ENCODE measurements at places on chromosomes 16 and 17.

- no peak for DNase-seq
Observed at GRCh38 chr16:72021043-72021442, 12.5 kb downstream of the DHODH start.

GRCh38 chr17:20073055-20073979 lies 64.2 kb downstream of the SPECC1 start:
- DNase-seq: peak; percentile 13

- DNase-seq: no peak
Observed at GRCh38 chr17:75508931-75509361, 6.4 kb downstream of the CASKIN2 start.

DNA sequence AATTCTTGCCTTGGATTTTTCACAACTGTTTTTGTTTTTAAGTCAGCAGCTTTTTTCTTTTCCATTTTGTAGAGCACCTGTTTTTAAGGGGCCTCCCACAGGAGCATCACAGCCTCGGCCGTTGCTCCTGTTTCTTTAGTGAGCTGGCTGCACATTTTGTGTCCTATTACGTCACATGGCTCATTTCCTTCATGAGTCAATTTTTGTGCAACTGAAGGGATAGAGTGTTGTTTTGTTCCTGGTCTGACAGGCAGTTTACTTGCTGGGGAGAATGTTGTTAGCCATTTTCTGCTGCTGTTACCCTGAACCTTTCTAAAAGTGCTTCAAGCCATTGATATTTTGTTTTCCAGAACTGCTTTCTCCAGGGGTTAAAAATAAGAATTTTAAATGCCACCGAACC lies 45.0 kb upstream of the CRISPLD2 start:
- DNase-seq: no peak

- DNase-seq: no peak
Observed at GRCh38 chr16:30401768-30402425, 5.5 kb upstream of the ZNF771 start.

GRCh38 chr17:54177606-54178308 lies 355.0 kb downstream of the KIF2B start:
- DNase-seq: no peak

DNA sequence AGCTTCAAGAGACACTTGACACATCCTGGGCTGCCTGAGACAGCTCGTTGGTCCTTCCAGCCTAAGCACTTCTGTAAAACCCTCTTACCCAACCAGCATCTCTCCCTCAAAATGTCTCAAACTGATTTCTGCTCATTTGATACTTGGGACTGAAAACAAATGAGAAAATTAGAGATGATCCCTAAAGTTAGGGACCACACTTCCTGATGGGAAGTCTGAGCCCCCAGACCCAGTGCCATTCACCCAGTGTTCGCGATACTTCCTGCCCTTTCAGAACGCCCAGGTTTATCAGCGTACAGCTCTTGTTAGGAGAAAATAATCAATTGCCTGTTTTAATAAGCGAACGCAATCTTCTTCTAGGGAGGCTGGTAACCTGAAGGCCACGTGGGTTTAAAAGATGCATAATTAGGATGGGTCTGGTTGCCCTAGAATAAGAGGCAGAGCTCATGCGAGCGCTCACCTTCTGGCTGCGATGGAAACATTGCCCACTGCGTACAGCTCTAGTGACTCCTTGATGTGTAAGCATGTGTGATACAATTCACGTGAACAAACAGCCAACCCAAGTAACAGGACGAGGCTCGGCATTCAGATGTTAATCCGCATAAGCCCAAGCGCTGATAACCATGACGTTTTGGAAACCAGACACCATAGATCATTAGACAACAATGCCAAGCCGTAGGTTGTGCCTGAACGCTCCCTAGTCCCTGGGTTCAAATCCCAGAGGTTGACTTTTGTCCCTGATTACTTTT lies 213.1 kb downstream of the FOXL1 start:
- DNase-seq: no peak

DNA sequence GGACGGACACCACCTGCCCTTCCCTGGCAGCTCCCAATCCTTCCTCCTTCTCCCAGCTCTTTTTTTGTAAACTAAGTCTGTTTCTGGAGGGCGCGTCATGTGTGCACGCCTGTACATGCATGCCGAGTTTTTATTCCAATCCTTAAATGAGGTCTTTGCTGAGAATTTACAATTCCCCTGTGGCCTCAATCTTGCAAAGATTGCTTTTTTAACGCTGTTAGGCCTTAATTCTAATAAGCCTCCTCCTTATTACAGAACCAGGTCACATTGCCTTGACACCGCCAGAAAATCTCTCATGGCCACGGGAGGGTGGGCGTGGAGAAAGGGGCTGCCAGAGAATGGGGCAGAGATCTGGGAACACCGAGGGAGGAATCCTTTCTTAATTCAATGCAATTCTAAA lies 17.6 kb downstream of the RBFOX3 start:
- DNase-seq: no peak

GRCh38 chr17:76307299-76307965 lies 644 bp downstream of the QRICH2 start:
- DNase-seq: no peak

DNA sequence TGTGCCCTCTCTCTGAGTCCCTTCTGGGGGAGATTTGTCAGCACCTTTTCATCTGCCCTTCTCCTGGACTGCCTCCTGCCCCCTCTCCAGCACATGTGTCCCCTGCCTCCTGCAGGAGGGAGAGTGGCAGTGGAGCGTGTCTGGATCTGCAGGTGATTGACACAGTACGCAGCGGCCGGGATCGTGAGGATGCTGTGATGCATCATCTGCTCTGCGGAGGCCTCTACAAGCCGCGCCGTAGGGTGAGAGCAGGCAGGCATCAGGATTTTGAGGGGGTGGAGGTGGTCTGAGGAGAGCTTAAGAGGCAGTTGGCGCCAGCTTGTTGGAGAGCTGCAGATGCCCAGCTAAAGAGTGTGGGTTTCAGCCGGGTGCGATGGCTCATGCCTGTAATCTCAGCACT lies 10.9 kb downstream of the SLC9A5 start:
- no peak for DNase-seq

DNA sequence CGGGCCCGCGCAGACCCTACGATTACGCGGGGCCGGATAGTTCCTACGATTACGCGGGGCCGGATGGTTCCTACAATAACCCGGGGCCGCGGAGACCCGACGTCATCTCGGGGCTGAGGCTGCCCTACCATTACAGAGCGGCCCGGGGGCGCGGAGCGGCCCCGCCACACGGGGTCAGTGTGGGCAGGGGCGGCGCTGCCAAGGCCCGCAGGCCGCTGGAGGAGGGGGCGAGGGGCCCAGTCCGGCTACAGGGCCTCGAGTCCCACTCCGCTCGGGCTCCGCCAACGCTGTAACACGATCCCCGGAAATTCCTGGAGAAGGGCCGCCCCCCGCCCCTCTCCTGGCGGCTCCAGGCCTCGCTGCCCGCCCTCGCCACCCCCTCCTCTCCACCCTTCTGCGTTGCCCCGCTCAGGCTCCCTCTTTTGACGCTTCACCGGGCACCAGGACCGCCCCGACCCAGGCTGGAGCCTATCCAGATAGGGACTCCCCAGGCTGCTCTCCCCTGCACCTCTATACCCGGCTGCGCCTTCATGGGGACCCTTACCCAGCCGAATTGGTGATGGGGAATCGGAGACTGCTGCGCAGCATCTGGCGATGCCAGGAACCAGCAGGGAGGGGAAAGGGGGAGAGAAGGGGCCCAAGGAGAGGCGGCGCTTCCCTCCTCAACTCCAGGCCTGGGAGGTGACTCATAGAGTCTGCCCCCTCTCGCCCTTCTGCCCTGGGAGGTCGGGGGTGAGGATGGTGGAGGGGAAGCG lies at the start of gene RAB34:
Gene RAB34, minus strand, starts transcription at position 291 of the 755 bp plus-strand sequence. CDS start 602 bp downstream, outside the sequence.
- peak; percentile 40 for DNase-seq

- no peak for DNase-seq
Observed at GRCh38 chr16:8996891-8997290, 33.2 kb upstream of the USP7 start.

GRCh38 chr17:75367312-75367711 lies 38.2 kb downstream of the GRB2 start:
- no peak for DNase-seq

DNA sequence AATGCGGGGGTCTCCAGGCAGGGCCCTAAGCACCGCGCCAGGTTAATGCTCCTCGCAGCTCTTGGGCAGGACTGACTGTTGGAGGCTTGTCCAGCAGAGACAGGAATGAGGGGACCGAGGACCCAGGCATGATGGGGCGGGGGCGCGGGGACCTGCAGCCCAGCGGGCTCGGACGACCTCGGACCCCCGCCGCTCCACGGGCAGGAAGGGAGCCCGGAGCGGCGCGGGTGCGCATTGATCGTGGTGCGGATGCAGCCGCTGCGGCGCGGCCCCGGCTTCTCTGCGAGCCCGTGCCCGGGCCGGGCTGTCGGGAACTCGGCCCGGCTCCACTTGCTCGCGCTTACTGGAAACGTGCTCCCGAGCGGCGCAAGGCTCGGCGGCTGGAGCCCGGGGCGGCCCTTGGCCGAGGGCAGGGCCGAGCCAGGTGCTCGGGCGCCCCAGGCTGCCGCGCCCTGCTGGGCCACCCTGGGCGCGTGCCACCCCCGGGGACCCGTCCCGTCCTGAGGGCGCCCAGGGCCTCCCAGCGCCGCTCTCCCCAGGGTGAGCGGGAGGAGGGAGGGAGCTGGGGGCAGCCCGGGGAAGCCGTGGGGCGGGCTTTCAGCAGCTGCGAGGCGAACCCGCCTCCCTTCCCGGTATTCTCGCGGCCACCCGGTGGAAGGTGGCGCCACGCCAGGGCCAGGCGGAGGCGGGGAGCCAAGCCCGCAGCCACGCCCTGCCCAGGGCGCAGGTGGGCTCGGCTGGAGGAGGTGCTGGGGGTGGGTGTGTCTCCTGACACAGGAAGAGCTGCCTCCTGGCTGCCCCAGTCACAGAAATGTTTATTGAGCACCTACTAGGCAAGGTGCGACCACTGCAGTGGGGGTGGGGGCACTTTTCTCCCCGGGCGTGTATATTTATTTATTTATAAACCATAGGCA lies 45.9 kb downstream of the SOCS3 start:
- peak; percentile 78 for DNase-seq

DNA sequence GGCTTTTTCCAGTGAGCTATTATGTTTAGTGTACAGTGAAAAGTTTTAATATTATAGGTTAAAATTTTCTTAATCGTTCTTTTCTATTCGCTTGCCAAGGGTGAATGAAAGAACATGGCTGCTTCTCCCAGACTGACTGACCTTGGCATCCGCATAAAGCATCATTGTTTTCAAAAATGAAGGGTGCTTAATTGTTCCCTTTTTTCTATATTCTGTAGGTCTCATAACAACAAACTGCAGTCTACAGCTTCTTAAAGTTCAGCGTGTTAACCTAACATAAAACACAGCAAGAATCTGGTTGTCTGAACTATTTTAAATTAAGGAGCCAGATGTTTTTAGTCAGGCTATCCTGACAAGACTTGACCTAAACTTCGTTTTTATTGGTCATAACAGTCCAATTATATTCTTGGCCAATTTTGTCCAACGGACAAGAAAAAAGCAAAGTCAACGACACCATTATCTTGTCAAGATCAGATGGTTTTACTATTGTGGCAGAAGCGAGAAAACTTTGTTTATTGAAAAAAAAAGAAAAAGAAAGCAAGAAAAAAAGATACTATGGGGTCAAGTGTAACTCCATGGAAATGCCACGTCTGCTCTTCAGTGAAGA lies 14.1 kb downstream of the C17orf58 start:
- no peak for DNase-seq

DNA sequence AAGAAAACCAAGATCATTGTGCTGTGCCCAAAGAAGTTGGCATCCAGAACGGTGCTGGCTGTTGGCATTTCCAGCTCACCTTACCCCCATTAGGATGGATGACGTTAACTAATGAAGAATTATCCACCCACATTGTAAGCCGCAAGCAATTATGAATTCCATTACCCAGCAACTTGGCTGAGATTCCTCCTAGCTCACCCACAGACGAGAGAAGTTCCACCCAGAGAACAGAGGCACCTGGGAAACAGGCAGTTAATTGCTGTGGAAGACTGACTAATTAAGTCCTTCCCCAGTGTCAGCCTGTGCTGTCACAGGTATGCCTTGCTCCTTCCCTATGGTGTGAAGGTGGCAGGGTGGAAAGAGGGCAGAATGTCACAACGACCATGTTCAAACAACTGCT lies 456.2 kb upstream of the CDH5 start:
- no peak for DNase-seq

- DNase-seq: no peak
Observed at GRCh38 chr17:70329721-70330120, 160.4 kb downstream of the KCNJ2 start.

- no peak for DNase-seq
Observed at GRCh38 chr17:47325176-47325575, 1.4 kb downstream of the EFCAB13 start.

DNA sequence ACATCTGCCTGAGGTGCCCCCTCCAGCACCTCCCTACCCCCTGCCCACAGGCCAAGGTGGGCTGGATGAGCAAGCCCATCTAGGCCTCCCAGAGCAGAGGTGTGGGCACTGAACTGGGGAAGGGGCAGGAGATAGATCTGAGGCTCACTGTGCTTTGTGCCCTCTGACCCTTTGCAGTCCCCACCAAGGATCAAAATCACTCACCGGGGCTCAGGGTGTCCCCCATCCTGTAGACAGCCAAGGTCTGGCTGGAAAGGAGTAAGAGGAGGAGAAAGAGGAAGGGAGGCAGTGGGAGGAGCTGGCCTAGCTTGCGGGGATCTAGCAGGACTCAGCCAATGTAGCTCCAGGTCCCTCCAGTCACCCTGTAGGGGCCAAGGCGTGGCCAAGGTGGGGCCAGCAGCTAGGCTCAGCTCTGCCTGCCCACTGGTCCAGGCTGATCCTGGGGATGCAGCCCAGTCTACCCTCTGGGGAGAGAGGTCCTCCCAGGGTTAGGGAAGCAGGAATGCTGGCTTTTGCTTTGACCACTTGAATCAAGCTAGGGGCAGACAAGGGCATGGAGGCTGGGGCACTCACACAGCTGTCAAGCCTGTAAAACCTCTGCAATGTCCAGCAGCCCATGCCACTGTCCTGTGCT lies 1.8 kb downstream of the SLC12A4 start:
- DNase-seq: no peak

DNA sequence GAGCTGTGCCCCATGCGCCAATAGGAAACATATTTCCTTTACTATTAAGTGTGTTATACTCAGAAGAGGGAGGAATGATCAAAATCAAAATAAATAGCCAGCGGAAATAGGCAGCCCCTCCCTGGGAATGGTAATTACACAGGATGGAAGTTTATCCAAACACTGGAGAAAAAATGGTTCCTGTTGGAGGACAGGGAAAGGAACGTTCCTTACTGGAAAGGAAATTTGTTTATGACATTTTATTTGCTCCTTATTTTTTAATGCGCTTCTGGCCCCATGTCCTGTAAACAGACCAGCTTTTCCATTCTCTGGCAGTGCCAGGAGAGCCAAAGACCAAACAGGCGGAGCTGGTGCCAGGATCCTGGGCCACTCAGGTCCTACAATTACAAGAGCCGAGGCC lies 273.7 kb downstream of the SOX9 start:
- no peak for DNase-seq

GRCh38 chr17:81066072-81066471 lies 31.1 kb downstream of the BAIAP2 start:
- no peak for DNase-seq

- DNase-seq: peak; percentile 21
Observed at GRCh38 chr16:24088767-24089166, 167.4 kb upstream of the CACNG3 start.

GRCh38 chr16:84465154-84465553 lies 39.3 kb downstream of the MEAK7 start:
- DNase-seq: no peak

All from stimulated activated CD4-positive, alpha-beta T cell treated with anti-CD3 and anti-CD28 coated beads, Interleukin-1b, Interleukin-23, amount 100 ng/mL, for 48 hours (primary cell).